Left ventricle myocardium superior (tissue), 1 donor: ENCODE measurements at places on chromosomes 5 and 9.

GRCh38 chr5:19837536-19838174 lies 150.3 kb downstream of the CDH18 start:
- DNase-seq: no peak

DNA sequence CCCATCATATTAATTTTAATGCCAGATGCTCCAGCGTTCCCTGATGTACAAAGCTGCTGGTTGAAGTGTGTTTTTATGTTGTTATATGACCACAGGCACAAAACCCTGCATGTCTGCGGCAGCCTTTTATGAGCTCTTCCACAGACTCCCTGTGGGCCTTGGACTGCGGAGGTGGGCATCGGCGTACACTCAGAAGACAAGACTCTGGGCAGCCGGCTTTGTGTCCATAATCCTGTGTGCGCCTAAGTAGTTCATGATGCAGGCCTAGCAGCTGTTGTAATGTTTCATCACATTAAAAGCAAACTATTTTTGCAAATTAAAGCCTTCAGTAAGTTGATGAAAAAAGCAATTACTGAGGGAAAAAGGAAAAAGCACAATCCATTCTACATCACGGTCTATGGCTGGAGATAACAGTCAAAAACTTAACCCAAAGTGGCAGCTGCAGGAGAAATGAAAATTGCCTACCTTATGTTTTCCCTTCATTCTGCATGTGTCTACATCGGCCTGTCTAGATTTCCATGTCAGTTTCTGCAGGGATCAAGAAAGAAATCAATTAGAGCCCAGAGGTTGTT lies 78.8 kb downstream of the SEMA6A start:
- DNase-seq: no peak

GRCh38 chr9:7811677-7812076 lies 12.1 kb upstream of the DMAC1 start:
- DNase-seq: no peak

DNA sequence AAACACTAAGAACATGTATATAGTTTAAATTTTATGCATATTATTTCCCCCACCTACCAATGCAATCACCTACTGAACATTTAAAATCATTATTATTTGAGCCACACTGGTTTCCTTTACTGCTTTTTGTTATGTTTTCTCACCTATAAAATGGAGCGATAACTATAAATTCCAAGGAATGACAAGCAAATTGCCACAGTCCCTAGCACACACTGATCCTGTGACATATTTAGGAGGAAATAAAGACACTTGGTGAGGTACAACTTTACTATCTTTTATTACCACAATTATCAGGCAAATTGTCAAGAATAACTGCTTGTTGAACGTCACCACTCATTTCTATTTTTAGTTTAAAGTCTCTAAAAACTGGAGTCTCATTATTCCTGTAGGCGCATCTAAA lies 1693.6 kb downstream of the EFNA5 start:
- no peak for DNase-seq

- no peak for DNase-seq
Observed at GRCh38 chr5:150092159-150092787, 5.9 kb upstream of the CSF1R start.

DNA sequence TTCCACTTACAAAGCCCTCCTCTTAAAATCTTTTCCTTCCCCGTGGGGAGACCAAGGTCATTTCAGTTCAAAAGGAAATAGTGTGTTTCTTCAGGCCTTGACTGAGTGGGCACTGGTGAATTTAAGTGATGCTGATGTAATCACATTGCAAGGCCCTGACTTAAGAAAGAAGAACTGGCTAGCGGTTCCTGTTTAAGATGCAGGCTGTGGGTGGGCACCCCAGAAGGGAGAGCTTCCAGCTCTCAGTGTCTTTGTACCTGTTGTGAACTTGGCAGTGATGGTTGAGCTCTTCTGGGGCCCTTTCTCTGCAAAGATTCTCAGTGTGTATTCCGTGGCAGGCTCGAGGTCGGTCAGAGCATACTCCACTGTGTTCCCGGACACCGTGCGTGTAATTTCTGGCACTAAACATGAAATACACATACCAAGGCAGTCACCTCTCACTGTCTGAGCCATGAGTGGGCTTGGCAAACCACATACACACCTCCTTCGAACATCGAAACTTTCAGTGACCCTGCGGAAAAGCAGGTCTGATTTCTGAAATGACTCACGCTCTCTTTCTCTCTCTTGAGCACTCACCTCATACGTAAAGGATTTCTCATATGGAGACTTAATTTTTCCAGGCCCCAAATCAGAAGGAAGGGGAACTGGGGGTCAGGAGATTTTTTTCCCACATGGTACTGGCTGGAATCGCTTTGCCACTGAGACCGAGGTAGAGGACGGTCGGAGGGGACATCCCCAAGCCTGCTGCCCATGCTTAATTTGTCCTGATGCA lies 81.9 kb downstream of the TNC start:
- DNase-seq: no peak

GRCh38 chr9:137470785-137471184 lies 11.7 kb upstream of the NSMF start:
- no peak for DNase-seq

- no peak for DNase-seq
Observed at GRCh38 chr5:135986891-135987401, 32.2 kb upstream of the LECT2 start.

GRCh38 chr9:69585571-69585970 lies 86.6 kb downstream of the APBA1 start:
- DNase-seq: no peak
